Activated CD8-positive, alpha-beta memory T cell treated with anti-CD3 and anti-CD28 coated beads for 1 hour (primary cell): ENCODE measurements at places on chromosomes 5 and 9.

DNA sequence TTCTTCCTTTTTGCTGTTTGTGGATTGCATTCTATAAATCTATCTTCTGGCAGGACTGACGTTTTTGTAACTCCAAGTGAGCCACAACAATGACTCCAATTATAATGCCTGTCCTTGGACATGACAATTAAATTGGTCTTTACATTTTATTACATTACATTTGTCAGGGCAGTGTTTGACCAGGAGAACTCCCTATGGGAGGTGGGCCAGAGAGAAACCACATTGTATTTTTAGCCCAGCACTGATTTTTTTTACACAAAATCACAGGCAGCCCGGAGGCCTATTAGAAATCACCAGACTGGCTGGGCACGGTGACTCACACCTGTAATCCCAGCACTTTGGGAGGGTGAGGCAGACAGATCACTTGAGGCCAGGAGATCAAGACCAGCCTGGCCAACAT lies 99.1 kb upstream of the SMC5 start:
- DNase-seq = no peak

DNA sequence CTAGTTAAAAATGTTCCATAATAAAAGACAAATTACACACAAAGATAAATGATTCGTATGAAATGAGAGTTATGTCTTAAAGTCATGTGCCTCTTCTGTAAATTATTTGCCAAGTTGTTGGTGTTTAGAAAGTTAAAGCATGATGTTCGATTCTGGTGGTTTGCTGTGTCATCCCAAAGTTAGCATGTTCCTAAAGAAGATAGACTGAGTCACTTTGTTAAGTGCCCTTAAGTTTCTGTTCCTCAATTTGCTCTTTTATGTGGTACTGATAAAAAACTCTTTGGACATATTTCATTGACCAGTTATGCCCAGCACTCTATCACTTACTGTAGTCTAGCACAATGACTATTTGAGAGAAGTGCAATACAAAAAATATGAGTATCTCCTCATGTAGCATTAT lies 366.9 kb upstream of the ZNF608 start:
- DNase-seq = no peak

DNA sequence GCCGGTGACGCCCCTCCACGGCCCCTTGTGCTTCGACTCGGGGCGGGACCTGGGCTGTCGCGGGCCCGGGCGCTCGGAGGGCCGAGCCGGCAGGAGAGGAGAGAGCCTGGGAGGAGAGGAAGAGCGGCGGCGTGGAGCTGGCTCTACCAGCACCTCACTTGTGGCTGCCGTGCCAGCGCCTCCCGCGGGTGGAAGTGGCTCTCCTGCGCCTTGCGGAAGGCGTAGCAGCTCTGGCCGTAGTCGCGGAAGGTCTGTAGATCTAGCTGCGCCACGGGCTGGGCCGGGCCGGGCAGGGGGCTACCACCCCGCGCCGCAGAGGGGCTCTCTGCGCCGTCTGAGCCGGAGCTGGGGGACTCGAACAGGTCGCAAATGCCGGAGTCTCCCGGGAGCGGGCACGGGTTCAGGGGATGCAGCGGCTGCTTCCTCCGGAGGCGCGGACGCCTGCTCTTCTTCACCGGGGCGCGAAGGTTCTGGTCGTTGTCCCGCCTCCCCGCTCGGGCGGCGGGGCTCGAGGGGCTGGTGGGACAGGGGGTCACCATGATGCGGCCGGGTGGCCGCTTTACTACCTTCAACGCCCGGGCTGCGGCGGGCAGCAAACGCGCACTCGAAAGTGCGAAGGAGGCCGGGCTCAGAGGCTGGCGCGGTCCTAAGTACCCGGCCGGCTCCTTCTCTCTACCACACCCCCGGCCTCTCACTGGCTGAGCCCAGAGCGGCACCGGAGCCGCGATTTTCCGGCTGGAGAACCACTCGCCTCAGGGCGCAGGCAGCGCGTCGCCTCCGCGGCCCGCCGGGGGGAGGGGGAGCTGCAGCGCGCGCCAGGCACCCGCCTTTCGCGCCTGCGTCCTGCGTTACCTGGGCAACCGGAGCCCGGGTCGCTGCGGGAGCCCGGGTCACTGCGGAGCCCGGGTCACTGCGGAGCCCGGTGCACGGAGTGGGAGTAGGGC lies at the start of gene CCNO:
TSS of gene CCNO (minus strand) at position 624 of the 944 bp plus-strand sequence. CDS start at position 539, 85 bp downstream.
- DNase-seq = no peak

GRCh38 chr9:92976431-92976830 lies 29.1 kb downstream of the FGD3 start:
- DNase-seq = no peak

DNA sequence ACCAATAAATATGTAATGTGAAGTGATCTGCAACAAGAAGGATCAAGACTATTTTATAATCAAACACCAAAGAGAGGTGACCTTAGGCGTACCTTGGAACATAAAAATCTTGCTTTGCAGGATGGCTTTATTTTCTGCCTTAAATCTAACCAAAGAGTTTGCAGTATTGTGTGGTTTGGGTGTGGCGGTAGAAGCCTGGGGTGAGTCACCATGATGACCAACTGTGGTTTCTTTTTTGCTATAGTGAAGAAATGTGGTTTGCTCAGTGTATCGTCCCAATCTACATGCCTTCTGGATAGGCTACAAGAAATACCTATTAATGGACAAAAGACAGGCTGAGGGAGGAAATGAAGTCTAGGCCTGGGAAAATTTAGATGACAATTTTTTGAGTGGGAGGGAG lies 5.1 kb upstream of the CAST start:
- no peak for DNase-seq

- DNase-seq = no peak
Measured at GRCh38 chr5:39558541-39558940, 133.8 kb upstream of the DAB2 start.

- DNase-seq = no peak
Measured at GRCh38 chr5:16464664-16465543, 696 bp downstream of the ZNF622 start.

- no peak for DNase-seq
Measured at GRCh38 chr5:134536876-134537275, 11.4 kb downstream of the JADE2 start.

- DNase-seq = no peak
Measured at GRCh38 chr9:12849486-12850003, 74.7 kb downstream of the LURAP1L start.

- no peak for DNase-seq
Measured at GRCh38 chr9:125926936-125927335, 179.8 kb downstream of the PBX3 start.

GRCh38 chr5:155605920-155606319 lies 592.4 kb downstream of the KIF4B start:
- no peak for DNase-seq

GRCh38 chr9:75184471-75184870 lies 96.2 kb downstream of the OSTF1 start:
- no peak for DNase-seq

DNA sequence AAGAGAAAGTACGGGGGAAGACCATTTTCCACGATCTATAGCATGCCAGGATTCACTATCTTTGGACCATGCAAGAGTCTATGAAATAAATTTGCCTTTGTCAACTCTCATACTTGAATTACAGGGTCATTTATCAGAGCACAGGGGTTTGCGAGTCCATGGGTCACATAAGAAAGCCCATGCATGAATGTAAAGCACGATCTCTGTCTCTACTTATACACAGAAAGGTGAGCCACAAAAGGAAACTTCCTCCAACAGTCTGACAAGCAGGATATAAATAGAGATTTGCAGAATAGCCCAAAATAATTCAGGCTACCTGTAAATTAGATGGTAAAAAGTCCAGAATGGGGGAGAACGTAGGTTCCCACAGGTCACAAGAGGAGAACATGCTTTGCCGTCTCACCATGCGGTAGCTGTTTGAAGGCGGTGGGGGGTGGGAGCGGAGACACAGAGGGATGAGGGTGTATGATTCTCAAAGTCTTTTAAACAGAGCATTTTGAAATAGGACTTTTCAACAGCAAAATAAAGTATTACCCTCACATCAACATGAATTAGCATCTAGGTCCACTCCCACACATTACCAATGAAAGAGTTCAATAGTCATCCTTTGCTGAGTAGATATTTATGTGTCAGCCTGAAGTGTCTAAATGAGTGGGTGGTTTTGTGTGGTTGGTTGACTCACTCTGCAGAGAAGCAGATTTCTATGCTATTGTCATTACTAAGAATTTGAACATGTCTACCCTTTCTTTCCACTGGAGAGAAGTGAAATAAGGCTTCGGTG lies 279.7 kb downstream of the EBF1 start:
- no peak for DNase-seq

GRCh38 chr9:123871781-123872180 lies 58.1 kb downstream of the DENND1A start:
- no peak for DNase-seq

DNA sequence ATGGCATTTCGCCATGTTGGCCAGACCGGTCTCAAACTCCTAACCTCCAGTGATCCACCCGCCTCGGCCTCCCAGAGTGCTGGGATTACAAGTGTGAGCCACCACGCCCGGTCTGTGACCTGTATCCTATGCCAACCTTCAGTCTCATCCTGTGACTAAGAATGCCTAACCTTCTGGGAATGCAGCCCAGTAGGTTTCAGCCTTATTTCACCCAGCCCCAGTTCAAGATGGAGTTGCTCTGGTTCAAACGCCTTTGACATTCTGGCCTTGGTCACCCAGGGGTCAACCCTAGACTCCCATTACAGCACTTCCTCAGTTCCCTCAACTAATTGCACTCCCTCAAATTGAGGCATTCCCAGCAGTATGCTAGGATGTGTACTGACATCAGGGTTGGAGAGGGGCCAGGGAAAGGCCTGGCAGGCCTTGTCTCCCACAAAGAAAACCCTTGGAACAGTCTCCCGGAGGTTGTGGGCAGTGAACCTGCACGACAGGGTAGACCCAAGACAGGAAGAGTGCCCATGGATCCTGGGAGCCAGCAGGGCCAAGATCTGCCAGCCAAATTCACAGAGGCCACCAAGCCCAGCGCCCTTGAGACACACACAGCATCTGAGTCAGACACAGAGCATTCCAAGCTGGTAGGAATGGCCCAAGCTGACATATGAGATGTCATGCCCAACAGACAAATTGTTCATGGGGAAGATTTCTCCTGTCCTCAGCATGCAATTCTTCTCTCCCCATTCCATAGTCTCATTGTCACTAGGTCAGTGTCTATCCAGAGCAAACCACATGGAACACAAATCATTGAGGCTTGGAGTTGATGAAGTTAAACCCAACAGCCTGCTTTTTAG lies 24.9 kb upstream of the SMU1 start:
- no peak for DNase-seq

GRCh38 chr5:66603881-66604280 lies 7.7 kb downstream of the MAST4 start:
- DNase-seq = no peak

- DNase-seq = no peak
Measured at GRCh38 chr5:151144922-151145321, 12.7 kb downstream of the ANXA6 start.

- DNase-seq = no peak
Measured at GRCh38 chr9:21543187-21543586, 61.1 kb upstream of the IFNE start.

DNA sequence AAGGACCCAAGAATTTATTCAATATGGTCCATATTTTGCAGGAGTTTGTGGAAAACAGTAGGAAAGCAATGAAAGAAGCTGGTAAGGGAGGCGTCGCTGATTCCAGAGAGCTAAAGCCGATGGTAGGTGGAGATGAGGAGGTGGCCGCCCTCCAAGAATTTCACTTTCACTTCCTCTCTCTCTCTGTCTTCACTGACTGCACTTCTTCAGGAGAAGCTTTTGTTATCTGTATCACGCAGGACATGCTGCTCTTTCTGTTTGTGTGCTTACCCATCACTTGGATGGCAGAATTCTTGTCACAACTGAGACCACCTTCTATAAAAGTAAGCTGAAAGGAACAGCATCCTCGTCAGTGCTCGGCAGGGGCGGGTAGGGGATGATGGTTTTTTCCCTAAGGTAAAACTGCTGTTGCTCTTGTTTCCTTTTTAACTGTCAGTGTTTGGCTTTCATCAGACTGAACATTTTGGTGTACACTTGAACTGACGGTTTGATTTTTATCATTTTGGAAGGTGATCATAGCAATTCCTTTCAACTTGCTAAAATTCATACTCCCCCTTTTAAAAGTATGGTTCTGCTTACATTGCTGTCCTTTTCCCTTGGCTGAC lies 62.4 kb upstream of the FSD1L start:
- no peak for DNase-seq

DNA sequence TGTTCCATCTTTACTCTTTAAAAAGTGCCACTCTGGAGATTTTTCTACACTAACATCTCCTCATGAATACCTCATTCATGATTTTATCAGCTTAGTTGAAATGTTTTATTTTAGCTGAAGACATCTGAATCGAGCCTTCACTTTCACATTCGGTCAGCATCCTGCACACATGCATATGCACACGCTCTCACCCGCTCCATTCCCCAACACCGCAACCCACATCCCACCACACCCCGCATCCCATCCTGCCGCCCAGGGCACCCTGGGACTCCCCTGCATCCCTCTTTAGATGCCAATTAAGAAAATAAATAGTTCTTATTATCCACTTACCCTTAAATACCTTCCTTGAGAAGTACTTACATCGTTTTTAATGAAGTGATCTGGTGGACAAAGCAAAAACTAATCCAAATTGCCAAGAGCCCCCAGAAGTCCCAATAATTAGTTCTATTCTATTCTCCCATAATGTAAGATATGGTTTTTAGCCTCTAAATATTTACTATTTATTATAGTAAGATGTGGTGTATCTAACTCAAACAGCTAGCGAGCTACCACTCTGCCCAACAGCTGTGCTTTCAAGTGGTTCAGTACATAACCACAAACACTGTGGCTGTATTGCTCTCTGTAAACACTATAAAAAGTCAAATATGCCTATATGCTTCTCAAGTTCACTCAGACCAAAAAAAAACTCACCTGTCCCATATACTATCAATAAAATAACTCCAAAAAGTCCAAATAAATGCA lies 38.2 kb downstream of the GZMK start:
- DNase-seq = peak; percentile 7

DNA sequence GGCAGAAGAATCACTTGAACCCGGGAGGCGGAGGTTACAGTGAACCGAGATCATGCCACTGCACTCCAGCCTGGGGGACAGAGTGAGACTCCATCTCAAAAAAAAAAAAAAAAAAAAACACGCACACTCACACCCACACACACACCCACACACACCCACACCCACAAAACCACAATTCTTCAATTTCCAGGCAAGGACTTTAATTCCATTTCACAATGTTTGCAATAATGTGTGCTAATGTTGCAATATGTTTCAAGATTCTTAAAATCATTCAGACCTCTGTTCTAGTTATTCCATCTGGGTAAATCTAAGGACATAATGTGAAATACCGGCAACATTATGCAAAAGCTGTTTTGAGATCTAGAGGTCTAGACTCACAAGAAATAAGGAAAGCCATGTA lies 28.3 kb downstream of the CCDC69 start:
- DNase-seq = no peak
